ENCODE measurements at places on chromosomes 4 and X.

DNA sequence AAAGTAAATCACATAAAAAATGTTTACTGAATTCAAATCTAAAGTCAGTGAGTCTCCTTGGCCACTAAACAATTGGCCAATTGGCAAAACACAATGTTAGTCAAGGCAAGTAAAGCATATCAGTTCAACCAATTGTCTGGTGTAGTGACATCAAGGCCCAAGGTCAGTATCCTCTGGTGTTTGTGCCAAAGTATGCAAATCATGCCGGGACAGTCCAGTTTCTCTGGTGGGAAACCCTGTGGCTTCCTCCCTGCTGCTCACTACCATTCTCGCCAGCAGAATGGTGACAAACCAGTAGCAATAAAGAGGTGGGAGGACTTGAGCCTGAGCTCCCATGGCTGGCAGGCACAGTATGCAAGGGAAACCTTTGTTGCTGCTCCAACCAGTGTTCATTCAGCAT lies 314.9 kb upstream of the FGF13 start:
- H3K36me3 ChIP-seq: no peaks in the 10 kb centered on the region
- no peak for DNase-seq
- no peaks in the 10 kb centered on the region for H3K27me3 ChIP-seq
- no peak overlapping the region for H3K27ac ChIP-seq

DNA sequence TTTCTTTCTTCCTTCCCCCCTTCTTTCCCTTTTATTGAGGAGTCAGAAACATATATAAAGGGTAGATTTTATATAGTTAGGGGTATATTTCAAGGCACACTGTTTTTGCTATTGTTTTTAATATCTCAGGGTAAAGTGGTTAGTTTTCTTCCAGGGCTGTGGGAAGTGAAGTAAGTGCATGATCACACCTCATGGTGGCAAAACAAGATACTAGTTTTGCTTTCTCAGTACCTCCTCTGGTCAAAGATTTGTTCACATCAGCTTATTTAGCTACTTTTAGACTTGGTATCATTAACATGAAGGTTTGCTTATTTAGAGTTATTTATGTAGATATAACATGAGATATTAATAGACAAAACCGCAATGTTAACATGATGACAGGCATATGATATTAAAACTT lies 21.8 kb downstream of the ADAM29 start:
- no peak overlapping the region for H3K4me3 ChIP-seq
- no peaks in the 10 kb centered on the region for H3K27me3 ChIP-seq
- no peaks in the 10 kb centered on the region for H3K36me3 ChIP-seq

DNA sequence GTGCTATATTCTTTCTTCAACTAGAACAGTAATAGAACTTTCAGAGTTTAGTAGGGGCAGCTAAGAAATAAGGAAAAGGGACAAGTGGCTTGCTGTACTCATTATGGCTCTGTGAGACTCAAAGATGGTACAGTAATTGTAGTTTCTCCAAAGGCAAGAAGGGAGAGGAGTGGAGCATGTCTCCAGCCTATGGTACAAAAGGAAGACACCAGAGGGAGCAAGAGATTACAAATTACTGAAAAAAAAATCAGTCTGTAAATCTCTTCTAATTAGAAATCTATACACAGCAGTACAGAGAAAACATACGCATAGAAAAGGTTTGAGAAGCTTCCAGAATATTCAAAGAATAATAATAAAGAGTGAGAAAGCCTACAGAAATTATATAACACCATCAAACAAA lies 61.4 kb downstream of the KLHL4 start:
- DNase-seq: no peak
- H3K36me3 ChIP-seq: no peaks in the 10 kb centered on the region
- no peak overlapping the region for H3K4me3 ChIP-seq
- H3K4me1 ChIP-seq: no peaks in the 10 kb centered on the region
- no peaks in the 10 kb centered on the region for H3K27me3 ChIP-seq

GRCh38 chrX:129318375-129318774 lies 204.9 kb downstream of the SMARCA1 start:
- H3K27me3 ChIP-seq: no peaks in the 10 kb centered on the region
- no peak overlapping the region for H3K27ac ChIP-seq
- no peak overlapping the region for H3K4me3 ChIP-seq
- no peaks in the 10 kb centered on the region for H3K4me1 ChIP-seq
- DNase-seq: no peak

DNA sequence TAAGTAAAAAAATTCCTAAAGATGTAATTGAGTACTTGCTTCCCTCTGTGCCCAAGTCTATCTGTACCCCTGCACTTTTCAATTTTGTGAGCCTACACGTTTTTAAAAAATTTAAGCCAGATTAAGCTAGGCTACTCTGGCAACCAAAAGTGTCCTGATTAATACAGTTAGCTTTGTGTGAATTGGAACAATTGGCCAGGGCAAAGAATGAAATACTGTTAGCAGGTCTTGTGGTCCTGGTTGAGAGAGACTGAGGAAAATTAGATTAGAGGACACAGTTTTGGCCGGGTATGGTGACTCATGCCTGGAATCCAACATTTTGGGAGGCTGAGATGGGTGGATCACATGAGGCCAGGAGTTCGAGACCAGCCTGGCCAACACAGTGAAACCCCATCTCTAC lies 293.3 kb downstream of the RAPGEF2 start:
- H3K36me3 ChIP-seq: no peaks in the 10 kb centered on the region
- H3K4me3 ChIP-seq: no peak overlapping the region
- no peaks in the 10 kb centered on the region for H3K4me1 ChIP-seq
- DNase-seq: no peak
- H3K27me3 ChIP-seq: peaks cover 18% of the 10 kb centered on the region

GRCh38 chr4:3718462-3718861 lies 47.7 kb upstream of the ADRA2C start:
- no peak overlapping the region for H3K27ac ChIP-seq
- H3K4me3 ChIP-seq: no peak overlapping the region
- no peaks in the 10 kb centered on the region for H3K36me3 ChIP-seq
- no peak for DNase-seq
- peaks cover 8% of the 10 kb centered on the region for H3K27me3 ChIP-seq
- no peaks in the 10 kb centered on the region for H3K4me1 ChIP-seq

DNA sequence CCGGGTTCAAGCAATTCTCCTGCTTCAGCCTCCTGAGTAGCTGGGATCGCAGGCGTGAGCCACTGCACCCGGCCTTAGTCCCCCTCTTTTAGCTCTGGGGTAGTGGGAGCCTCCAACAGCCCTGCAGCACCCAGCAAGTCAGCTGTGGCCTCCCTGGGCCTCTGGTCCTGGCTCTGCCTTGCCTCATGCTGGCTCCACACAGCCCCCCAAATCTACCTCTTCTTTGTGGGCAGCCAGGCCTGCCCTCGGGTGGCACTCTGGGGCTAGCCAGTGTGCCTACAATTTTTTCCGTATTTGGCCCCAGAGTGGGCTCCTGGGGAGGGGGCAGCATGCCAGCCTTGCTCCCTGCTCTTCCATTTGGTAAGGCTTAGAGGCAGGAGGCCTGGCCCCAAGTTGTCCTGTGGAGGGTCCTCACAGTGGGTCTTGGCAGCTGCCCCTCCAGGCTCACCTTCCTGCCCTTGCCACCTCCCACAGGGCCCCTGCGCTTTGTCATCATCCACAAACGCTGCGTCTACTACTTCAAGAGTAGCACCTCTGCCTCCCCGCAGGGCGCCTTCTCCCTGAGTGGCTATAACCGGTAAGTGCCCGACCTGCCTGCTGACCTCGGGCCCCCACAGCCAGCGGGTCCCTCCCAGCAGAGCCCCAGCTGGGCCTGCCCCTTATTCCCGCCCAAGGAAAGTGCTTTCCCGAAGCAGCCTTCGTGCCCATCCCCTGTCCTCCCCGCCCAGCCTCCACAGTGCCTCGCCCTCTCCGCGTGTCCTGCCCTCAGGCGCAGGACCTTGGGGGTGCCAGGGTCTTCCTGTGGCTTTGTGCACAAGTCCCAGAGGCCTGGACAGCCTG lies 21.0 kb upstream of the ADD1 start:
- no peaks in the 10 kb centered on the region for H3K27me3 ChIP-seq
- H3K4me1 ChIP-seq: peaks cover 14% of the 10 kb centered on the region
- no peak for DNase-seq
- H3K27ac ChIP-seq: peak overlapping the region; percentile 24
- H3K36me3 ChIP-seq: peaks cover 29% of the 10 kb centered on the region

DNA sequence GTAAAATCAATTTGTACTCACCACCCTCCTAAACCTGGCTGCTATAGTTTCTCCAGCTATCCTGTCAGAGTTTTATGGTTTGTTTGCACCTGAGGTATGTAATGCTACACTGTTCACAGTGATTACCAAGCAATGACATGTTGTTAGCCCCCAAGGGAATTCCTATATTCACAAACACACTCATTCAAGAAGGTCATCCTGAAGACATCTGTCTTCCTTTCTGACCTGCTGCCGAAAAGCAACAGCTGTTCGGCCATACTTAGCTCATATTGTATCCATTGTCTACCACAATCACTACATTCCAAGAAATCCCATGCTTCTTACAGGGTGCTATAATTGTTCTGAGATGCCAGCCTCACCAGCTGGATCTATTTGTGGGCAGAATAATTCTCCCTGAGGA lies 160.1 kb upstream of the GYPA start:
- H3K36me3 ChIP-seq: no peaks in the 10 kb centered on the region
- no peaks in the 10 kb centered on the region for H3K4me1 ChIP-seq
- no peak for DNase-seq

- H3K36me3 ChIP-seq: no peaks in the 10 kb centered on the region
- H3K4me1 ChIP-seq: no peaks in the 10 kb centered on the region
- no peak overlapping the region for H3K27ac ChIP-seq
- no peaks in the 10 kb centered on the region for H3K27me3 ChIP-seq
Measured at GRCh38 chr4:102129810-102130209, 215.5 kb downstream of the SLC39A8 start.

GRCh38 chr4:85966373-85966772 lies 393.5 kb downstream of the MAPK10 start:
- H3K27ac ChIP-seq: no peak overlapping the region
- no peaks in the 10 kb centered on the region for H3K4me1 ChIP-seq
- H3K36me3 ChIP-seq: no peaks in the 10 kb centered on the region
- DNase-seq: no peak
- no peak overlapping the region for H3K4me3 ChIP-seq

GRCh38 chrX:9483376-9483775 lies 18.5 kb downstream of the TBL1X start:
- peaks cover 28% of the 10 kb centered on the region for H3K36me3 ChIP-seq
- H3K27me3 ChIP-seq: no peaks in the 10 kb centered on the region
- no peak for DNase-seq
- H3K27ac ChIP-seq: no peak overlapping the region
- H3K4me3 ChIP-seq: no peak overlapping the region

GRCh38 chr4:189060104-189060503 lies 880.6 kb upstream of the FRG1 start:
- no peak overlapping the region for H3K27ac ChIP-seq
- H3K36me3 ChIP-seq: no peaks in the 10 kb centered on the region
- H3K4me1 ChIP-seq: no peaks in the 10 kb centered on the region
- no peaks in the 10 kb centered on the region for H3K27me3 ChIP-seq

DNA sequence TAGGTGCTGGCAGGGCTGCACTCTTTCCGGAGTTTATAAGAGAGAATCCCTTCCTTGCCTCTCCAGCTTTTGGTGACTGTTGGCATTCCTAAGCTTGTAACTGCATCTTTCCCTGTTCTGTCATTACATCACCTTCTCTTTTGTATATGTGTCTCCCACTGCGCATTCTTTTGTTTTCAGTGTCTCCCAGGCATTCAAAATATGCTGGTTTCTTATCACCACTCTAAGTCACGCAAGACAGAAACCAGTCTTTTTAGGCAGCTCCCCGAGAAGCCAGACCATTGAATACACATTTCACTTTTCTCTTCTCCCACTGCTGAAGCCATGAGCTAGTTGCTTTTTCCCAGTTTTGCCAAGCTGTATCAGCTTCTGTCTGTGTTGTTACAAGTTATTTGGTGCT lies 71.0 kb downstream of the LAS1L start:
- H3K4me3 ChIP-seq: no peak overlapping the region
- H3K27ac ChIP-seq: no peak overlapping the region
- no peaks in the 10 kb centered on the region for H3K27me3 ChIP-seq
- no peak for DNase-seq
- H3K36me3 ChIP-seq: no peaks in the 10 kb centered on the region

DNA sequence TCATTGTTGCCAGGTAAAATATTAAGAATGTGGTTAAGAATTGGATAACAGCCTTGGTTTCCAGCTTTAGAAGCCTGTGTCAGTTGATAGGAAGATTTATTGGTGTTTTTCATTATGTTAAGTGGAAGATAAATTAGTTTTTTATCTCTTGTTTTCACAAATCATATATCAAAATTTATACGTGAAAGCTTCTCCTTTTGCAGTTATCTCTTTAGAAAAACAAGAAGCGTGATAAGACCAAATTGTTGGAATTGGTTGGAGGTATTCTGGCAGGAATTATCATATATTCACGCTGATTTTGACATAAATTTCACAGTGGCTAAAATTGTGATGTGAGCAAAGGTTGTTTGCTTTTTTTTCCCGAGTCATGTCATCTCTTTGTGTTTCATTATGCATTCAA lies 90.6 kb downstream of the FRMPD4 start:
- no peaks in the 10 kb centered on the region for H3K4me1 ChIP-seq
- DNase-seq: no peak
- H3K27me3 ChIP-seq: no peaks in the 10 kb centered on the region

DNA sequence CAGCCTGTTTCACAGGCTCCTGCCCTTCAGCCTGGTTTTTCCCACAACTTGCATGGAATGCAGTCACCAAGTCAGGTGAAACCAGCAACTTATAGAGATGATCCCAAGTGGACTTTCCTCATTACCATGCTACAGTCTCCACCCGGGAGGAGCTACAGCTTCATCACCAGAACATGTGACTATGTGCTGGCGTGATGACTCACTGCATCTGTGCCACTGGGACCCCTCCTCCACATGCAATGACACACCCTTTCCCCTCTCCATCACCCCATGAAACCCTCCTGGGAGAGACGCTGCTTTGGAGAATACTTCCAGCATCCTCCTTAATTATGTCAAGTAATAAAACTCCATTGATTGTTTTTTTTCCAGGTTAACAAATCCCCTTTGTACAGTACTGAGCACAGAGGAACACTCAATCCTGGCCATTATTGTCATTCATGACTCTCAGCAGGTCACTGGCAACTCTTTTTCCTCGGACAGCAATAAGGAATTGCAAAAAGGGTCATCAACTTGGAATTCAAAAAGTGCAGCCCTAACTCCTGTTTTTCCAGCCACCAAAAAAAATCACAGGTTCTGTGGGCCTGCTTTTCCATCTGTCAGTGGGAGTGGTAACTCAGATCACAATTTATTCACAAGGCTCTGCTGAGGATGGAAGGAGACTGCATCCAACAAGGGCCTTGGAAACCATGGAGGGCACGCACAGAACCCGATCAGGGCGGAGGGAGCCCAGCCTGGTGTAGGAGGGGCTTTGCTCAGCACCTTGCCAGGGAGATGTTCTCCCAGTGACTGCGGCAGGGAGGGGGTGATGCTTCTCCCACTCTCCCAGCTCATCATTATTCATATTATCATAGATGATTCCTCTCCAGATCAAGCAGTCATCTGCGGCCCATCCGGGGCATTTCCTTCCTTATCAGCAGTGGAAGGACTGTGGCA lies 17.4 kb downstream of the QDPR start:
- no peak overlapping the region for H3K4me3 ChIP-seq
- H3K36me3 ChIP-seq: peaks cover 14% of the 10 kb centered on the region
- H3K27ac ChIP-seq: no peak overlapping the region
- no peaks in the 10 kb centered on the region for H3K4me1 ChIP-seq

GRCh38 chr4:77286906-77287305 lies 129.9 kb downstream of the CCNG2 start:
- no peaks in the 10 kb centered on the region for H3K4me1 ChIP-seq
- no peak overlapping the region for H3K4me3 ChIP-seq
- DNase-seq: no peak
- H3K36me3 ChIP-seq: no peaks in the 10 kb centered on the region
- no peak overlapping the region for H3K27ac ChIP-seq
